ENCODE measurements at places on chromosomes 6 and 20. TPM values are rescaled to one million over a fixed set of nuclear protein-coding genes. Genes with fewer than 3 reads are reported as not detected.

DNA sequence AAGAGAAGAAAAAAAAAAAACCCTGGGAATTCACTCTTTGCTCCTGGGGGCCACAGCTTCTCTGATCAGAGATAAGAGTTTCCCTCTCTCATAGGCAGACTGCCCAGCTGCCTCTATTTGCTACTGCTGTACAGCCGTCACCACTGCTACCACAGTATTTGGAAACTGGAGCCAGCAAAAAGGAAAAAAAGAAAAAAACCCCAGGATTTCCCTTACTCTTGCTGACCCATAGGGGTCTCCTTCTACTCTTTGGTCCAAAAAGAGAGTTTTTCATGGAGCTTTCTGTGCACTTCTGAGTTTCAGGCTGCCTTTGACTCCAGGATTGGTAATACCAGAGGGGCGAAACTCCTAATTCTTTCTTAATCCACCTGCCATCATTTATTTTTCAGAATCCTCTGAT lies 89.7 kb downstream of the MDGA1 start:
- DNase-seq: no peak

DNA sequence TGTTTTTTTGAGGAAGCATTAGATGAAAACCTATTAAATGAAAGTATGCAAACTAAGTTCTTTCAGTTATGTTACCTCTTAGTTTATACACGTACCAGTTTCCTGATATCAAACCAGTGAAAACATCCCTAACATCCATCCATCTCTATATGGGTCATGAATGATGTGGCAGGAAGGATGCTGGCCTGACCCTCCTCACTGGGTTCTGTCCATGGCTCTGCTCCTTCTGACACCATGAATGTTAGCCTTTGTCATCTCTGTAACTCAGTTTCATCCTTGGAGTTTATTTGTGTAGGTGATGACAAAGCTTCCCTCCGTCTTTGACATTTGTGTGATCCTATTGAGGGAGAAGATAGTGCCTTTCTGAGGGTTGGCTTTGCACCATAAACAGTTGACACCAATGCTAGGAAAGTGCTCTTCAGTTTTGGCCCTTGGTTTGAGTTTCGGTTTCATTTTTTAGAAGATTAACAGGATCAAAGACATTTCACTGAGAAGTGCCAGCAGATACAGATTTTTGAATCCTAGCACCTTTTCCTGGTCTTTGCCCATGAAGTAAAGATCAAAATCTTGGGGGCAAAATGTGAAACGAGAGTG lies 72.0 kb upstream of the SCGN start:
- DNase-seq: no peak

DNA sequence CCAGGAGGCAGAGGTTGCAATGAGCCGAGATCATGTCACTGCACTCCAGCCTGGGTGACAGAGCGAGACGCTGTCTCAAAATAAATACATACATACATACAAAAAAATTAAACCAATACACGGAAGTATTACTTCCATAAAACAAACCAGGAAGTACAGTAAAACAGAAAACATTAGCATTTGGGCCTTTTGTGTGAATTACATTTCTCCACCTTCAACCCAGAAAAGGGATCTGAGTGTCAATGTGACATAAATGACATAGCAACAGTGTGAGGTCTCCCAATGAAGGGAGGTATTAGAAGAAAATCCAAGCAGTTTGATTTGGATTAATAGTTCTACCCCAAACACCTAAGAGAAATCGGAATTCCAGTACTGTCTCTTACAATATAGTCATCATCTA lies 10.1 kb downstream of the CSNK2A1 start:
- DNase-seq: no peak

DNA sequence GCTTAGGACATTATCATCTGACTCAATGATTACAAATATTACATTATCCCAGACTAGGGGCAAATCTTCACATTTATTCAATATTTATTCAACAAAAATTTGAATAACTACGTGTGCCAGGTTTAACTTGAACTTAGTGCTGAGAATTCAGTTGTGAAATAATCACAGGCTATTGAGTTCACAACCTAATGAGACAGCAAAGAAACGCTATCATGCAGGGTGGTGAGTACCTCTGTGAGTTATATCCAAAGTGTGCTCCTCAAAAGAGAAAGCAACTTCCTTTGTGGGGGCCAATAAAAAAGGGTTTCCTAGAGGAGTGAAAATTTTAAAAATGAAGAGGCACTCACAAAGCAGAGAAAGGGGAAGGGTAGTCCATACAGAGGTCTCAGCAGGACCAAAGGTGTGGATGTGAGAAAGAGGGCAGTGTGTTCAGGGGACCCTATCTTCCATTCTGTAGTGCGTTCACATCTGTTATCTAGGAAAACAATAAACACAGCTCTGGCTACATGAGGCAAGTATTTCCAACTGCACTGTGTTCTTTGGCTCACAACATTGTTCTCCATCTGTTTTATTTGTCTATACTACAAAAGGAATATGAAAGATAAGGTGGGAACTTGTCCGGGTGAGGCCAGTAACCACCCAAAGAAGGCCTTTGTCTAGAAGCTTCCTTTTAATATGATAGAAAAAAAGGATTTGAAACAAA lies 155.4 kb upstream of the MARCKS start:
- no peak for DNase-seq

- no peak for DNase-seq
These were observed 397.9 kb upstream of the SPTLC3 start for GRCh38 chr20:12610871-12611270.

DNA sequence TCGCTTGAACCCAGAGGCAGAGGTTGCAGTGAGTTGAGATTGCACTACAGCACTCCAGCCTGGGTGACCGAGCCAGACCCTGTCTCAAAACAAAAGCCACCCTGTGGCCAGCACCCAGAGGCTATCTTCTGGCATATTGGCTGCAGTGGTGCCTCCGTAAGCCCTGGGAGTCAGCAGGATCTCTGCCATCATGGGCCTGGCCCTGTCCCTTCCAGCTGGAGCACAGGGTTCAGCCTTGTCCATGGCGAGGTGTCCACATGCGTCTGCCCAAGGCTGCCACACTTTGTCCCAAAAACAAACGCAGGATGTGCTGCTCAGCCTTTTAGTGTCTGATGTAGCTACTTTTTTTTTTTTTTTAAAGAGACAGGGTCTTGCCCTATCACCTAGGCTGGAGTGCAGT lies 15.4 kb upstream of the MTG2 start:
- no peak for DNase-seq

DNA sequence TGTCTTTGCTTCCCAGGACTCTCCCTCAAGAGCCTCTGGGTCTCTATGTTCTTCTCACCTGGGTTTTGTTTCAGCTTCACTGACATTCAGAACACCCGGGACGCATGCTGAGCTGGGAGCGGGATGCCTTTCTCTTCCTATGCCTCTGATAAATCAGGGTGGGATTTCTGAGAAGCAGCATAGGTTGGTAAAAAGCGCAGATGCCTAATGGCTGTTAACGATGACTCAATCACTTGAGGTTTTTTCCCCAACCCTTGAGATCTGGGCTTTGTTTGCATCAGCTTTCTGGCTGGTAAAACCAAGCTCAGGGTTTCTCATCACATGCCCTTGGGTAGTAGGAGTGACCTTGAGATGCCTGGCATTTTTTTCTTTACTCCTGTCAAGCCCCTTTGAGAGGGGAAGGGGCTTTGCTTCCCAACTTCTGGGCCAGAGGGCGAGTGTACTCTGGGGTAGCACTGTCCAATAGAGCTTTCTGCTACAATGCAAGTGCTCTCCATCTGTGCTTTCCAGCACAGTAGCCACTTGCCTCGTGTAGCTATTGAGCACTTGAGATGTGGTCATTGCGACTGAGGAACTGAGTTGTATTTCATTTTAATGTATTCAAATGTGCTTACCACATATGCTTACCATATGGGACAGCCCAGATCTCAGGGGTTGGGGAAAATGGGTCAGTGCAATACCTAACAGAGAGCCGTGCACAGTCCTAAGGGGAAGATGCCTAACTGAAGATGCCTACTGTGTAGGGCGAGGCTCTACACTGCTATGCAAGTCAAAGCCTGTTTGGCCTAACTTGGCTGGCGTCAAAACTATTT lies 69.1 kb downstream of the PPP1R14C start:
- DNase-seq: no peak

DNA sequence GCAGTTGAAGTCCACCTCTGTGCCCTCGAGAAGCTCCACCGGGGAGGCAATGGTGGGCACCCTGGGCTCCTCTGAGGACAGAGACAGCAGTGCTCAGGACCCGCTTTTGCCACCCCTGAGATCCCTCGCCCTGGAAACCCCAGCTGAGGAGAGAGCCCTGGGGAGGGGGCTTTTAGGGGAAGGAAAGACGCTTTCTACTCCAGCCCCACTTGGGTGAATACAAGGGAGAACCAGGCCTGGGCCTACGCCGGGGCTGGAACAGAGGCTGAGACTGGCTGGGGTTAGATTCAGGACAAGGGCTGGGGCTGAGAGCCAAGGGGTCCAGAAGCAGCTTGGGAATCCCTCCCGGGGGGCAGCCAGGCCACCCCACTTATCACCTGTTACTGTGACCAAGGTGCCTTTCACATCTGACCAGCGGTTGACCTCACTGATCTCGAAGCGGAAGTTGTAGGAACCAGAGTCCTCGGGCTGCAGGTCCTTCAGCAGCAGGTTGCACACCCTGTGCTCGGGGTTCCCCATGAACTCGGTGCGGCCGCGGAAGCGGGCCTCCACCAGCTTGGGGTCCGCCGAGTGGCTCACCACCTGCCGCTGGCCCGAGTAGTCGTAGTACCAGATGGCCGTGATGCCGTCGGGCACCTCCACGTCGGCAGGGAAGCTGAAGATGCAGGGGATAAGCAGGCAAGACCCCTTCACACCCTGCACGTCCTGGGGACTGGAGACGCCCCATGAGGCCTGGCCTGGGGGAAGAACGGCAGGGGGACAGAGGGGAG lies 6.2 kb downstream of the SIGLEC1 start:
- no peak for DNase-seq

- no peak for DNase-seq
These were observed 29.8 kb downstream of the NCOA3 start for GRCh38 chr20:47531458-47531857.

DNA sequence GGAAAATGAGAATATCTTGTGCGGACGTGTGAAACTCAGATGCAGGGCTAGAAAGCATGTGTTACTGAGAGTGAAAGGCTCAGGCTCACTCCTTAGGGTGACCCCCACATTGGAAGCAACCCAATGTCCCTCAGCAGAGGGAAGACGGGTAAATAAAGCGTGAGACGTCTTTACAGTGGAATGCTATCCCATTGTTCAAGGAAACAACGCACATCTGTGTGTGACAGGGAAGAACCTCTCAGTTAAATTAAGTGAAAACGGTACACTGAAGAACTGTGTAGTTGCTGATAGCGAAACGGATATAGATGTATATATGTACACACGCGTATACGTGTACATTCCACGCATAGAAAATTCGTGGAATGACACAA lies 839 bp downstream of the HNF4A start:
- DNase-seq: no peak

- no peak for DNase-seq
These were observed 17.5 kb downstream of the PXDC1 start for GRCh38 chr6:3734023-3734422.

- DNase-seq: no peak
These were observed 41.0 kb downstream of the SNX14 start for GRCh38 chr6:85552652-85553051.

DNA sequence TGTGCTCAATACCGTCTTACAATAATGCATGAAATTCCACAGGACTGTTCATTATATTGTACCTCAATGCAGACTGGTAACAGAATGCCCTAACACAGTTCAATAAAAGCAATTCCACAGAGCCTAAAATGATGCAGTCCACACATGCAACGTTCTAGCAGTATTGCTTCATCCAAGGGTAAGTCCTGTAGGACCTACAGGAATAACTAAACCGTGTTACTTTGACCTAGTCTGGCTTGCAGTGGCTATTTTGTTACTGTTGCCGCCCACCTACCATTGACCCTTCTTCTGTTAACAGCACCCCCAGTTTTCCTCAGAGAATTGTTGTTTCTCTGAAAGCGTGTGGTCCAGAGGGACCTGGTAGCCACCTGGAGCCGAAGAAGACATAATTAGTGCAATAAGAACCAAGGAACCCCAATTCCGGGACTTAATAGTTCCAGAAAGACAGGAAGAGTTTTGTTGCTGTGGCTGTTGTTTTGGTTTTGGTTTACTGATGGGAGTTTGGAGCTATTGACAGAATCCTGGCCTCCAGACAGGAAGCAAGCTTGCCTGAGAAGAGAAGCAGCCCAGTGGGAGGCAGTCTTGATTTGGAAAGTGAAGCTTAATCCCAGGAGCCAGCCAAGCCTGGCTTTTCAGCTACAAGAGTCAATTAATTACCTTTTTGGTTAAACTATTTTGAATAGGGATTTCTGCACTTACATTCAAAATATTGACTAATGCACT lies 91.3 kb downstream of the FRK start:
- DNase-seq: no peak

DNA sequence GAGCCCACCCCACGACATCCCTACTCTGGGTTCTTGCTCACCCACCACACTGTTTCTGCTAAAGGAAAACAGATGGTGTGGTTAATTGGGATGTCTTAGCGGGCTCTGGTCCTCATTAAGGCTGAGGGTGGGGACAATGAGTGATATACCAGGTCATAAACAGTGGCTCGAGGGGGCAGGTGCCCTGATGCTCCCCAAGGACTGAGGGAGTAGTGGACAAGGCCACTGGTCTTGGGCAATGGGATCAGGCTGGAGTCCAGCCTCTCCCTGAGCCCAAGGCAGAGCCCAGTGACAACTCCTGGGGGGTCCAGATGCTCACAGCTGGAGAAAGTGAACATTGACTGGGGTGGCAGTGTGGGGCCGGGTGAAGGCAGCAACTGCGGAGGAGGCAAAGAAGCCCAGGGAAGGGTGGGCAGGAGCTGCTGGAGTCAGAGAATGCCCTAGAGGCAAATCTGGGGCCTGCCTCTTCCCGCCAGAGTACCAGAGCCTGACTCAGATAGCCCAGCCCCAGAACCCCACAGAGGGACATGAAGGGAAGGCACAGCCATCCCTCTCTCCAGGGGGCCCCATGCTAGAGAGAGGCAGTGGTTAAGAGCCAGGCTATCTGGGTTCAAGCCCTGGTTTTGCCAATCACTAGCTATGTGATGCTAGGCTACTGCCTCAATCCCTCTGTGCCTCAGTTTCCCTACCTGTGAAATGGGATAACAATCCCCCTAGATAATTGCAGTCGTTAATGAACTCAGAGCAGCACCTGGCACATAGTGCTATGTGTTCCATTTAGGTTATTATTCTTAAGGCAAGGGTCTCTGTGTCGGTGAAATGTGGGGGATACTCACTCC lies 72.3 kb downstream of the MRPL14 start:
- peak; percentile 22 for DNase-seq

DNA sequence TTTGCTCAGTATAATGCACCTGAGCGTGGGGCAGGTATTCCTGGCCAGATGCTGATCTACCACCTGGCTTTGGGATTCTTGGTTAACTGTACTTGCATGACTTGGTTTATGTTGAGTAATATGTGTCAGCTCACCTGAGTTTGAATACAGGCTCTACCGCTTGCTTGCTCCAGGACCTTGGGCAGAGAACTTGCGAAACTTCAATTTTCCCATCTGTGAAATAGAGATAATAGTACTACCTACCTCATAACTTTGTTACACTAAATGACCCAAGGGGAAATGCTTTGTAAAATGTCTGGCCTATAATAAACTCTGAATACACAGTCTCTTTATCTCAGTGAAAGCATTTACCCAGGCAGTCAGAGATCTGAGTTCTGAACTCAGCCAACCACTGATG lies 51.8 kb downstream of the SCAND1 start:
- DNase-seq: no peak

- no peak for DNase-seq
These were observed 54.0 kb downstream of the PHACTR2 start for GRCh38 chr6:143731789-143732188.

GRCh38 chr6:149938571-149939355 lies 3.1 kb upstream of the ULBP2 start:
- no peak for DNase-seq

The TXLNB gene
- 125 TPM for total RNA-seq

The WFDC11 gene
- total RNA-seq: not detected

The PRSS35 gene
- total RNA-seq: not detected

The PBX2 gene
- total RNA-seq: 39.1 TPM
